ENCODE measurements at places on chromosomes 11 and 22. TPM values are rescaled to one million over a fixed set of nuclear protein-coding genes. Genes with fewer than 3 reads are reported as not detected.

GRCh38 chr11:597166-597725, 18.5 kb downstream of the IRF7 start:
- no peak for DNase-seq

DNA sequence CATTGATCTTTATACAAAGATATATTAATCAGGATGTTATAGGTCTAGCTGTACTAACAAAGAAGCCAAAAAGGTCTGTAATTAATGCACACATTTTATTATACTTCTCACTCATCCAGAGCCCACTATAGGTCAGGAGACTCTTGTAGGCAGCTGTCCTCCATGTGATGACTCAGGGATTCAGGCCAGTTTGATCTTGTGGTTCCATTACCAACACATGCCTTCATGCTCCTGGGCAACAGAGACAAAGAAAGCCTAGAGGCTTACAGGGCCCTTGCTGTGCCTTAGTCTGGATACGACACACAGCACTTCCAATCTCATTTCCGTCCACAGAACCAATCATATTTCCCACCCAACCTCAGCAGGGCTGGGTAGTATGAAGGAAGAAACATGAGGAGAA, 150.3 kb upstream of the NCAM1 start:
- no peak for DNase-seq

DNA sequence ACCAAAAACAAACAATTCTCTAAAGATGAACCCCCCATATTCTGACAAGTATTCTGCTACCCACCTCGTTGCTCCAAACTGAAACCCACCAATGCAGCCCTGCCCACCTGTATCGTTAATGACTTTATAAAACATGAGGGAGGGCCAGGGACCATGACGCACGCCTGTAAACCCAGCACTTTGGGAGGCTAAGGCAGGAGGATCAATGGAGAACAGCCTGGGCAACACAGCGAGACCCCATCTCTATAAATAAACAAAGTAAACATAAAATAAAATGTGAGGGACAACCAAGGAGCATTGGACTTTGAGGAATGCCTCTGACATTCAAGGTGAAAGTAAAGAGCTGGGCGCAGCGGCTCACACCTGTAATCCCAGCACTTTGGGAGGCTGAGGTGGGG, 39.8 kb upstream of the ATXN10 start:
- no peak for DNase-seq

- no peak for DNase-seq
Observed at GRCh38 chr11:134170919-134171281, 52.9 kb downstream of the NCAPD3 start.

The RAG2 gene
- not detected for total RNA-seq

The UBE4A gene
- 46.5 TPM for total RNA-seq
